ENCODE measurements at places on chromosomes 1 and 21.

GRCh38 chr1:64223329-64224151 is 20.1 kb downstream of the UBE2U start:
- no peak for DNase-seq

DNA sequence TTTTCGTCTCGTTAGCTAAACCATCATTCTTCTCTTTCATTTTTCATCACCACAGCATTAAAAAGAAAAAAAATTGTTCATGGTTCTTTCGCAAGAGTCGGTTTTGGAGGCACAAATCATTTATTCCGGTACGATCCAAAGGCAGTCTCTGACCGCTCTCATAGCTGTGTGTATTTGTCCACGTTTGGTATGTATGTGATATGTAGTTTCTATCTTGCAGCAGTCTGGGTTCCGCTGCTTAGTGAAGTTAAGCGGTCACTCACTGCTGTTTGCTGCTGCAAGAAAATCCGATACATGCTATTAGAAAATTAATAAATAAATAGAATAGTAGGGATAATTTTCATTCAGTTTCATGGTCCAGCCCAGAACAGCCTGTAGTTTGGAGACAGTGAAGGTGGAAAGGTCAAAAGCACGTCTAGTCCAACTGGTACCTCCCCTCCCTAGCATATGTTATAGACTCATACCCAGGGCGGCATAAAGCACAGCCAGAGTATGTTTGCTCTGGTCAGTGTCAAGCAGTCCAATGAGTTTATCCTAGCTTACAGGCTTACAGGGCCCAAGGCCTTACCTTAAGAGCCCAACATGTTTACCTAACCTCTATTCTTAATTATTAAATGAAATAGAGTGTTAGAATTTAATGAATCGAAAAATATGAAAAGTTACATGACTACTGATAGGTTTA is 2.5 kb downstream of the FMN2 start:
- DNase-seq: no peak

- DNase-seq: no peak
Observed at GRCh38 chr1:94050675-94051074, 70.3 kb downstream of the ABCA4 start.

GRCh38 chr1:243725075-243725474 is 125.0 kb downstream of the AKT3 start:
- no peak for DNase-seq

GRCh38 chr1:204814166-204814884 is 56.3 kb upstream of the NFASC start:
- no peak for DNase-seq

DNA sequence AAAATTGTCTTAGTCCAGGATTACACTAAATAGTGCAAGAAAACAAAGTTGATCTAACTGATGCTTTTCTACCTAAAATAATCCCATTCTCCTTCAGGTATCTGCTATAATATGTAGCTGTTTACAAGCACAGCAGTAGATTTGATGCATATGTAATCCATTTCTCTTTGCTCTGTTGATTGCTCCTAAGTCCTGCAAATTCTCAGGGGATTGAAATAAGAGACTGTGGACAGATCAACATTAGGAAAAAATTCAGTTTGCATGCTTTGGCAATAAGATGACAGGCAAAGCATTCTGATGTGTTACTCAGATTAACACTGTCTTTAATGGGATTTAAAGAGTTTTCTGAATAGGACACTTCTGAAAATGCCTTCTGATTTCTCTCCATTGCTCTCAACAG is 34.7 kb downstream of the RNF11 start:
- DNase-seq: no peak

GRCh38 chr21:28790335-28790734 is 202.3 kb downstream of the LTN1 start:
- no peak for DNase-seq

GRCh38 chr1:213136190-213136917 is 85.3 kb downstream of the RPS6KC1 start:
- DNase-seq: no peak

Measured in tongue (tissue), 3 donors.